ENCODE measurements at places on chromosomes 3 and 15.
A peak's percentile ranks its signal among the peaks of the same experiment; 100 is the strongest.

GRCh38 chr15:48550822-48551525 is 94.5 kb downstream of the FBN1 start:
- no peak for DNase-seq

DNA sequence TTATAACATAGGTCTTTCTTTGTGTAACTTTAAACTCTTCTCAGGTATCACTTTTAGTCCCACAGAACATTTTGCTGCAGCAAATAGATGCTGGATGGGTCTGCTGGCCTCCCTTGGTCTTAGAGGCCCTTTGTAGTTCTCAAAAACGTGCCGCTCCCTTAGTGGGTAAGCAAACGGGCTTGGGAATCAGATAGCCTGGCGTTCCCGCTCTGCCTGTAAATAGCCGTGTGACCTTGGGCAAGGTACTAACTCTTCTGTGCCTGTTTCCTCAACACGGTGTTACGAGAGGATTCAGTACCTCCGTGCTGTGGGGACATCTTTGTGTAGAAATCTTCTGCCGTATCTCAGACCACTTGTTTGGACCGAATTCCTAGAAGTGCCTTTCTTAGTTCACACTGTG is 64.4 kb downstream of the DNAJB8 start:
- DNase-seq: no peak

- DNase-seq: no peak
Observed at GRCh38 chr3:166810741-166811445, 569.2 kb downstream of the ZBBX start.

DNA sequence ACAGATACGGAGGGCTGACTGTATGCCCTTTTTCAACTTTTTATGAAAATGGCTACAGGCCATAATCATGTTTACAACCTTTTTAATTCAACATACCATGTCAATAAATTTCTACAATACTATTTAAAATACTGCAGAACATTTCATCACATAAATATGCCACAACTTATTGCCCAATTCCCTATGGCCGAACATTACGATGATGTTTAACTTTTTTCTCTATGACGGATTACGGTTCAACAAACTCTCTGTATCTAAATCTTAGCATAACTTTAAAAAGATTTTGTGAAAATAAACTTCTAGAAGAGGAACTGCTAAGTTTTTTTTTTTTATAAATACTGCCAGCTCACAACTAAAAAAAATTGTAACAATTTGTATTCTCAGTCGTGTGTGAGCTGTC is 220.4 kb downstream of the OSBPL10 start:
- DNase-seq: no peak

DNA sequence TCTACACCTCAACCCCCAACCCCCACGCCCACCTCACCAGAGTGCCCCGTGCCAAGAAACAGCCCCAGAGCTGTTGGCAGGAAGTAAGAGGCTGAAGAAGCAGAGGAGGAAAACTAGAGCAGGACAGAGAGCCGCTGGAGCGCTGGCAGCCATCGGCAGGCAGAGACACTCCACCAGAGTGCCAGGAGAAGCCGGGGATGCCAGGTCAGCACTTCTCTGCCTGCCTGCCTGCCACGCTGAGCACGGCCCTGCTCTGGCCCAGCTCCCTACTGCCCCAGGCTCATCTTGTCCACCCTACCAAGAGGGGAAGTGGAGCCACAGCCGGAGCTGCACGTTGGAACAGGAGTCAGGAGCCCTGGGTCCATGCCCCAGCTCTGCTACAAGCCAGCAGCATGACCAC is 29.7 kb downstream of the CACNA2D2 start:
- DNase-seq: no peak

DNA sequence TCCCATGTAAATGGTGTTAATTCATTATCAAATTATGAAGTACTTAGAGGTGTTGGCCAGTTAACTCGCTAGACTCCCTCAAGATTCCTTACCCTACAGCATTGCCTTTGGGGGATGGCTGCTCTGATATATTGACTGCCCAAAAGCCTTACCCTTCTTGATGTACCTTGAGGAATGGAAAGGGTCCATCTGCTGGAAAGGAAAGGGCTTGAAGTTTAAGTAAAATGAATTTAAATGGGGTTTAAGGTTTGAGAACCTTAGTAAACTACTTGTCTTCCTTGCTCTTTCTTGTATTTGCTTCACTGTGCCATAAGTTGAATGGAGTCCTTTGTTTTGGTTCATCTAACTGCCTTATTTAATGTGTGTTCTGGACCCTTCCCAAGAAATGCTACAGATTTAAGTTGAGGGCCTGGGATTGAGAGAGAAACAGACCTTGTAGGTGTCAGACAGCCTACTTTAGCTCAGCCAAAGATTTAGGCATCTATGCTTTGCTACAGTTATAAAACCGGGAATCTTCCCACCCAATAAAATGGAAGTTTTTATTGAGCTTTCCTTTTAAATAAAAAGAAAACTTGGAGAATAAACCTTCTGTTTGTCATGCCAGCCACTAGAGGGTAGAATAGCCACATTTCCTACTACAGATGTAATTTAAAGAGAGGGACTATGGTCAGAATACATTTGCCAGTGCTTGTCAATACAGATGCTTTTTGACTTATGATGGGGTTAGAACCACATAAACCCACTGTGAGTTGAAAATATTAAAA is 25.3 kb downstream of the CMSS1 start:
- no peak for DNase-seq

- DNase-seq: no peak
Observed at GRCh38 chr3:142566096-142566495, 12.4 kb downstream of the ATR start.

GRCh38 chr15:69394556-69395282 is 19.4 kb upstream of the KIF23 start:
- peak; percentile 70 for DNase-seq

DNA sequence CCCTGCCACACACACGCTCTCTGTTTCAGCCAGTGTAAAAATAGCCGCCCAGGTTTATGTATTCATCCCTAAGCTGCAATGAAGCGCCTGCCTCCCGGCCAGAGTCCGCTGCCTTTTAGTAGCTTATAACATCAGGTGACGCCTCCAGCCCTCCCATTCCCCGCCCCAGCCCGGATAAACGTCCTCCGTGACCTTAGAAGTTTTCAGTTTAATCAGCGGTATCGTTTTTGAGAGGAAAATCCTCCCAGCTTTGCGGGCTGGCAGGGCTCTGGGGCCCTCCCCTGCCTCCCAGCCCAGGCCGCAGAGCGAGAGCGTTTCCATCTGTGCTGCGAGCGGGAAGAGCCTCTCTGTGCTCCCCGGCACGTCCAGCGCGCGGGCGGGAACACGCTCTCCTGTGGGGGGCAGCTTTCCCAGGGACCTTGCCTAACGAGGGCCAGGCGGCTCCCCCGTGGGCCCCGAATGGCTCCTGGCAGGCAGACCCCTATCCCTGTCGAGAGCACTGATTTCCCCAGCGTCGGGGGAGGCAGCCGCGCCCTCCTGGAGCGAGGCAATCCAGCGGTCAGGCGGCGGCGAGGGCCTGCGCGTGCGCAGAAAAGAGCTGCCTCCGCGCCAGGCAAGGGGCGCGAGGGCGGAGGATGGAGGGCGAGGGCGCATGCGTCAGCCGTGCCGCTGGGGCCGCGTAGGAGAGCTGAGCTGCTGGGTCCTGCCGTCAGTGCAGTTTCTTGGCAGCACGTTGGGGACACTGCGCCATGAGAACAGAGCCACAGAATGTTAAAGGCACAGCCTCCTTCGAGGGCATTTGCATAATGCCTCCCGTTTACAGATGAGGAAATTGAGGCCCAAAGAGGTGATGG is 71.1 kb downstream of the CCNL1 start:
- no peak for DNase-seq

DNA sequence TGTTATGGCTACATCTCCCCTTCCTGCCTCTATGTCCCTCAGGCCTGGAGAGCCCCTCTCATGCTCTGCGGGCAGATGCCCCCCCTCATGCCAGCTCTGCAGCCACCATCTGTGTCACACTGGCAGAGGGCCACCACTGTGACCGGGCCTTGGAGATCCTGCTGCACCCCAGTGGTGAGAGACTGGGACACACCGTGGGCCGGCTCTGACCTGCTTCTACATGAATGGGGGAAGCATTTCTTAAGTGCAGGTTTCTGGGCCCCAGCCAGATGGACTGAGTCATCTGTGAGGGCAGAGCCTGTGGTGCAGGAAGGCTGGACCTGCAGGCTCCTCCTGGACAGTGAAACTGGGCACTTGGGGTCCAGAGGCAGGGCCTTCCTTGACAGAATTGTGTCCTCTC is 4.8 kb downstream of the VWA5B2 start:
- DNase-seq: no peak

DNA sequence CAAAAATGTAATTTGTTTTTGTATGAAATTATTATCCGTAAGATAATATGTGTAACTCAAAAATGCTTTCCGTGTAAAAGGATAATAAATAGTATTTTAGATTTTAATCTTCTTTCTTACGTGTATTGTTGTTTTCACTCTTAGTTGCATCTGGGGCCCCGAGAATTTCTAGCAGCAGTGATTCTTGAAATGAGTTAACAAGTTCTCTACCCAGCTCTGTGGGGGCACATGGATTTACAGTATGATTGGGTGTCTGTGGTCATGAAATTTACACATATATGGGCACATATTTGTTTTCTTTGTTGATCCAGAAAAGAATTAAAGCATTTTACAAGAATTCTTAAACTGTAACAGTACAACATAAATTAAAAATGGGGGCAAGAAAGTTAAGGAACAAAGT is 145.9 kb upstream of the LRRFIP2 start:
- DNase-seq: no peak

DNA sequence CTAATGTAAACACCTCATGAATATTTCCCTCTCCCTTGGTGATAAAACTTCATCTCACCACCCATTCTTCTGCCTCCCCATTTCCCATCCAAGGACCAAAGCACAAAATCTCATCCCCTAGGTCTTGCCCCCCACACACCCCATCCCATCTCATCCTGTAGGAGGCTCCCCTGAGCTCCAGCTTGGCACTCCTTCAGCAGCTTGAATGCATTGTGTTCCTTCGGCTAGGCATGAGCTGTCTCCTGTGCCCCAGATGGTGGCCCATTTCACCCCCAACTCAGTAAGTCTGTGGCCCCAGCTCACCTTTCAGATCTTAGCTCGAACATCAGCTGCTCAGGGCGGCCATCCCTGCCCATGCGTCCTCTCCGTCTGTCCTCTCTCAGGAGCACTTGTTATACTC is 203.6 kb upstream of the NR2F2 start:
- no peak for DNase-seq

GRCh38 chr3:65914032-65914739 is 124.5 kb downstream of the MAGI1 start:
- DNase-seq: no peak

DNA sequence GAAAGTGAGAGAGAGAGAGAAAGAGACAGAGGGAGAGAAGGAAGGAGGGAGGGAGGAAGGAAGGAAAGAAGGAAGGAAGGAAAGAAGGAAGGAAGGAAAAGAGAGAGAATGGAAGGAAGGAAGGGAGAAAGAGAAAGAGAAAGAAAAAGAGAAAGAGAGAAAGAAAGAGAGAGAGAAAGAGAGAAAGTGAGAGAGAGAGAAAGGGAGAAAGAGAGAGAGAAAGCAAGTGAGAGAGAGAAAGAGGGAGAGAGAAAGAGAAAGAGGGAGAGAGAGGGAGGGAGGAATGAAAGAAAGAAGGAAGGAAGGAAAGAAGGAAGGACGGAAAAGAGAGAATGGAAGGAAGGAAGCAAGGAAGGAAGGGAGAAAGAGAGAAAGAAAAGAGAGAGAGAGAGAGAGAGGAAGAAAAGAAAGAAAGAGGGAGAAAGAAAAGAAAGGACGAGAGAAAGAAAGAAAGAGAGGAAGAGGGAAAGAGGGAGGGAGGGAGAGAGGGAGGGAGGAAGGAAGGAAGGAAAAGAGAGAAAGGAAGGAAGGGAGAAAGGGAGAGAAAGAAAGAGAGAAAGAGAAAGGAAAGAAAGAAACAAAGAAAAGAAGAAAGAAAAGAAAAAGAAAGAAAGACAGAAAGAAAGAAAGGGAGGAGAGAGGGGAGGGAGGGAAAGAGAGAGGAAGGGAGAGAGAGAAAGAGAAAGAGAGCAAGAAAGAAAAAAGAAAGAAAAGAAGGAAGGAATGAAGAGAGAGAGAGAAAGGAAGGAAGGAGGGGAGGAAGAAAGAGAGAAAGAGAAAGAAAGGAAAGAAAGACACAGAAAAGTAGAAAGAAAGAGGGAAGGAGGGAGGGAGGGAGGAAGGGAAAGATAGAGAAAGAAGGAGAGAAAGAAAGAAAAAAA is 10.8 kb downstream of the WNT7A start:
- DNase-seq: no peak

DNA sequence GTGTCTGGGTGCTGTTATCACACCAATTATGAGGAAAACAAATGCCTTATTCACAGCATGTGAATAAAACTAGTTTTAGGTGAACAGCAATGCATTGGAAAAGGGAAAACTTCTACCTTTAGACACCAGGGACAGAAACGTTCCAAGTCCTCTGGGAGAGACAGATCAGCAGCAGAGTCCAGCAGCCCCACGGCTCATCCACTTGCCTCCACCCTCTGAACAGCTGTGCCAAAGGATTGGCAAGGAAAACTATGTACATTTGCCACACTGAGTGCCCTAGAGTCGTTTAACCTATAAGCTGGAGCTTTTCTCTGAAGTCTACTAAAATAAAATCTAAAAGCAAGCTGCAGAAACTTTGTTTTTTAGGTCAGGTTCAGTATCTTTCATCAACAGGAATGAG is 107.7 kb upstream of the EIF1B start:
- DNase-seq: no peak

GRCh38 chr3:131457220-131457619 is 45.6 kb downstream of the MRPL3 start:
- no peak for DNase-seq

GRCh38 chr3:123508178-123508577 is 59.3 kb upstream of the ADCY5 start:
- no peak for DNase-seq

GRCh38 chr3:113606539-113607218 is 74.3 kb downstream of the SIDT1 start:
- DNase-seq: peak; percentile 42

- DNase-seq: no peak
Observed at GRCh38 chr15:94031072-94031471, 200.3 kb upstream of the MCTP2 start.

- no peak for DNase-seq
Observed at GRCh38 chr3:70885636-70886035, 573.2 kb upstream of the MDFIC2 start.

GRCh38 chr3:21421096-21421495 is 329.9 kb downstream of the ZNF385D start:
- no peak for DNase-seq
